ENCODE measurements at places on chromosomes 16 and 17.

DNA sequence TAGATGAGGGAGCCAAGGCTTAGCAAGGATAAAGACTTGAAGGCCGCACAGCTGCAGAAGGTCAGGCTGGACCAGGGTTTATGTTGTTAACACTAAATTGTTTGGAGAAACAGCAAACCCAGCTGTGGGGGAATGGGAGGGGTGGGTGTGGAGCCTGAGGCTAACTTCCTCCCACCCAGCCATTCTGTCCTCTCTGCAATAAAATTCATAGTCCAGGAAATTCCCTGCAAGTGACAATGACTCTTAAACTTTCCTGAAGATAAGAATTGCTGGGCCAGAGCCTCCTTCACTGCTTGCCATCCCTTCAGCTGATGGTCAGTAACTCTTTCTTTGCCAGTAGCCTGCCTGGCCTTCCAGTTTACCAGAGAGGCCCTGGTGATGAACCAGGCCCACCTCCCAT is 19.4 kb upstream of the ATP5MC1 start:
- DNase-seq: no peak

- DNase-seq: no peak
These were observed 59.6 kb downstream of the TNFRSF13B start for GRCh38 chr17:16912021-16912962.

DNA sequence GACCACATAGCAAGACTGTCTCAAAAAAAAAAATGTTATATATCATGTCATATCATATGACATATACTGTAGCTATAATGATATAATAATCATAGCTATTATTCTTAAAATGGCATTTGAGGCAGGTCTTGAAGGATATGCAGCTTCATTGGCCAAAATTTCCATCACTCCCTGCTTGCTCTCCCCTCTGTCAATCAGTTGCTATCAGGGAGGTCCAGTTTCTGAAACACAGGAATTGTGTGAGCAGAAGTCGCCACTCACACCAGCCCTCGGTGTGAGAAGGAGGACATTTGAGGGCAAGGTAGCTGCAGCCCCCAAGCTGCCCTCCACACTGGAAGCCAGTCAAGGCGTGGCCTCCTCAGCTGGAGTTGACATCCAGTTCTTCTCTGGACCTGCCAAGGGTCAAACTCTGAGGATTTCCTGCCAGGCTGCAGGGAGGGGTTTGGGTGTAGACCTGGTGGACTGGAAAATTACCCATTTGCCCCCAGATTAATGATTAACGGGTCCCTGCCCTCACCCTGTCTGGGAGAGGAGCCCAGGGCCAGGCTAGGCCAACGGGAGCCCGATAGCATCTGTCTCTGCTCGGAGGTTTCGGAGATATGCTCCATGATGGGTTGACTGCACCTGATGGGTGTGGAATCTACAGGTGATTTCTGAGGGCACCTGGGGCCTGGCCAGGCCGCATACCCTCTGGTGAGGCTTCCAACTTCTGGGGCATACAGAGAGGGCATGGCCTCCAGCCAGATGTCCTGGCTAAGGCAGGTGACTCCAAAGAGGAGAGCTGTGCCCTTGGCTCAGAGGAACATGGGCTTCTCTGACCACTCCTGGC is 18.8 kb downstream of the WNT9B start:
- no peak for DNase-seq

GRCh38 chr16:66639091-66639885 is 34.8 kb downstream of the CMTM3 start:
- DNase-seq: no peak

GRCh38 chr17:45020354-45021138 is 30.9 kb downstream of the DCAKD start:
- DNase-seq: no peak

DNA sequence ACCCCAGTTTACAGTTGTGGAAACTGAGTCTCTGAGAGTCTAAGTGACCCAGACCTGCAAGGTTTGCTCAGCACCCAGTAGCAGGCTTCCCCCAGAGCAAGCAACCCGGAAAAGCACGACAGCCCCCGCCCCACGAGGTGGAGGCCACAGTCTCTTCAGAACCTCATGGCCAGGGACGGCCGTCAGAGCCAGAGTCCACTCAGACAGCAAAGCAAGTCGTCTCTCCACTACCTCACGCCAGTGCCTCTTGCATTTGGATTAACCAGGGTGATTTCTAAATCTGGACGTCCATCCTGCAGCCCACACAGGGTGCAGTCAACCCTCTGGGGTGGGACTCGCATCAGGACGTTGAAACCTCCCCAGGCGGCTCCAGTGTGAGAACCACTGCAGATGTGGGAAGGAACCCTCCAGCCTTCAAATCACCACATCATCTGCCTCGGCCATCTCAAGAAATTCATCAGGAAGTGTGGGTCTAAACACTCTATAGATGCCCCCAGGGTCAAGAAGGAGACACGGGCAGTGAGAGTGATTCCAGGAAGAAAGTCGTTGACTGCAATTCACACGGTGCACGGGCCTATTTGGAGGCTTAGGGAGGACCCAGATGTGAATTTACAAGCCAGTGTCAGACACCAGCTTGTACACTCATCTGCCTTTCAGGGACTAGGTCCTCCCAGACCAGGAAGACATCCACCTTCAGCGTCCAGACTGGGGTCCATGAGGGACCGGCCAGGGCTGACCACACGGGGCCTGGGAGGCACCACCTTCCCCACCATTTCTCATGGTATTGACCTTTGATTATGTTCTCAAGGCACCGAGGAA is 20.2 kb upstream of the RBFOX3 start:
- no peak for DNase-seq

- peak; percentile 98 for DNase-seq
These were observed 4.2 kb downstream of the MNT start for GRCh38 chr17:2396568-2397246.

DNA sequence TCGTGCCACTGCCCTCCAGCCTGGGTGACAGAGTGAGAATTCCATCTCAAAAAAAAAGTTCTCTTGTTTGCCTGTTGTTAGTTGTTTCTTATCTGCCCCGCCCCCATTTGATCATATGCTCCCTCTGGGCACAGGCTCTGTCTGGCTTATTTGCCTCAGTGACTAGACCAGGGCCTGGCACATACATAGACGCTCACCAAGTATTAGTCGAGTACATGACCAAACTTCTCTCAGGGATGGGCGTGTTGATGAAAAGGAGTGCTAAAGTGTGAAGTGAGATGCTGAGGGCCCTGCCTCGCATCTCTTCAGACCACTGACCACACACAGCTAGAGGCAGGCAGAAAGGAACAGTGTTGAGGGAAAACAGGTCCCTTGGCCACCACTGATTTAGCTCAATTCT is 3.3 kb upstream of the HELZ start:
- DNase-seq: no peak

DNA sequence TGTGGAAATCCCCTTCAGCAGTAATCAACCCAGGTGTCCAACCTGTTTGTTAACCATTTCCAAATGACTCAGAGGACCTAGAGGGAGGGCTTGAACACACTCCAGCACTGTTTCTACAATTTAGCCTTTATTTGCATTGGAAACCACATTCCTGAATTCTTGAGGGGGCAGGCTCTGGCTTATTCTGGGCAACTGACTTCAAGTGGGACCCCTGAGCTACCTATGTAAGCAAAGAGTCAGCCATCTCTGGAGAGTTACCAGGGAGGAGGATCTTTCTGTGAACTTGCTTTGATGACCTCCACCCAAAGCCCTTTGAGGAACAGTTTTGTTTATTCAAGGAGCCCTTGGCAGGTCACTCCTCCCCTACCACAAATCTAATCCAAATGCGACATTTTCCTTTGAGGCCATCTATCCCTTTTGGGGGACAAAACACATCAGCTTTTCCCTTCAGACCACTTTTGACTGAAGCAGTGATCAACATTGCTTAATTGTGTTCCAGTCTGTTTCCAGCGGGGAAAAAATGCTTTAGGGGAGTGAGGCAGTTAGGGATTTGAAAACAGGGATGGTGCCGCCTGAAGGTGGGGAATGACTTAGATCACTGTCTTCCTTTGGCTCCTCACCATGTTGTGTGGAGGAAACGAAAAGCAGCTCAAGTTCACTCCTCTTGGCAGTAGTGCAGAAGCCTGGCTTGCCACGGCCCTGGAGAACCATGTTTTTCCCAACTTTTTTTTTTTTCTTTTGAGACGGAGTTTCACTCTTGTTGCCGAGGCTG is 46.2 kb downstream of the TUBD1 start:
- DNase-seq: no peak

DNA sequence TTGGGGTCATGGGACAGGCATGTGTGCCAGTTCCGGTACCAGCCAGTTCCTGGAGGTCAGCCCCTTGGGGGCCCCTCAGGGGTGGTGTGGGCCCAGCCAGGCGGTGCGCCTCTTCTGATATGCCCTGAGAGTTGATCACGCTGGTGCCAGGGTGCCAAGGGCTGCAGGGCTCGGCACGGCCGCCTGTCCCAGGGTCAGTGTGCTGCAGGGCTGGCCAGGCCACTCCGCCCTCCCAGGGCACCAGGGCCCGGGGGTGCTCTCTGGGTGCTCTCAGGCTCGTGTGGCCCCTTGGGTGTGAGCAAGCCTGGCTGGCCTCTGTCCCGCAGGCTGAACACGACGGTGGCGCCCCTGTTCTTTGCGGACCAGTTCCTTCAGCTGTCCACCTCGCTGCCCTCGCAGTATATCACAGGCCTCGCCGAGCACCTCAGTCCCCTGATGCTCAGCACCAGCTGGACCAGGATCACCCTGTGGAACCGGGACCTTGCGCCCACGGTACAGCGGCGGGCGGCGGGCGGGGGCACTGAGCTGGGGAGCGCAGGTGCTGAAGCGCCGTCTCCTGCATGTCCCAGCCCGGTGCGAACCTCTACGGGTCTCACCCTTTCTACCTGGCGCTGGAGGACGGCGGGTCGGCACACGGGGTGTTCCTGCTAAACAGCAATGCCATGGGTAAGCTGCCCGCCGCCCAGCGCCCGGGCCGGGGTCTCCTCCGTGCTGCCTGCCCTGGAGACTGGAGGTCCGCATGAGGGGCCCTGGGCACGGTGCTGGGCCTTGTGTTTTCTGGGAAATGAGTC is 6.0 kb downstream of the GAA start:
- no peak for DNase-seq

DNA sequence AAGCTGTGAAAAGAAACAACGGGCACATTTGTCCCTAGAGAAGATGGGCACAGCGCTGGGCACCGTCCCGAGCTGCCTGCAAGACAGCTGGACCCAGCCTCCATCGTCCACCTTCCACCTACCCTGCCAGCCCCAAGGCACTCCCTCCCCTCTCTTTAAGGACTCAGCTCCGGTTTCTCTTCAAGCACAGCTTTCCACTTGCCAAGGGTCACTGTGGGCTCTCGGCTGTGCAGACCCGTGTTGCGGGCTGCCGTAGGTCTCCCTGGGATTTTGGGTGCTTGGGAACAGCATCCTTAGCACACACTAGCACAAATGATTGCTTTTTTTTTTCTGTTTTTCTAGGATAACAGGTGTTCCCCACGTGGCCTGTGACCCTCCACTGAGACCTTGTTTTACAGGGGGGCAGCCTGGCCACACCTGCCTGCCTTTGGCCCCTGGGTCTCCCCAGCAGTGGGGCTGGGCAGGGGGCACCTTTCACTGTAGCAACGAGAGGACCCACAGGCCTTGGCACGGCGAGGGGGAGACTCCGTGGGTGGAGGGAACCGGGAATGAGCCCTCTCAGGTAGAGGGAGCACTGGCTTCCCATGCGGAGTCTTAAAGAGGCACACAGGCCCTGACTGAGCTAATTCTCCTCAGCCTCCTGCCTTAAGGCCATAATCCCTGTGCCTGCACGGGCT is 1.4 kb downstream of the CHMP6 start:
- no peak for DNase-seq

DNA sequence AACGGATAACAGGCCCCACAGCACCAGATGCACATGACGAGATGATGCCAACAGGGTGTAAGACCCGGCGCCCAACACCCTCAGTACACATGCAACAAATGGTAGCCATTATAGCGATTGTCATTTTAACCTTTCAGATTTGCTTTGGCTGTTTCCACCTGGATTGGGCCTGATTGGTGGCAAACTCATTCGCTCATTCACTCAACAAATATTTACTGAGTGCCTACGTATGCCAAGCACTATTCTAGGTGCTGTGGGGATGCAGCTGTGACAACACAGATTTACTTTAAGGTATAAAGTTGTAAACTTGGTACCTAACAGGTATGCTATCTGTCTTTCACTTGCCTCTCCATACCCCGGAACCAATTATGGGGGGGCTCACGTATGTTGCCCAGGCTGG is 66.8 kb downstream of the SRCIN1 start:
- DNase-seq: no peak

GRCh38 chr17:59858167-59858816 is 34.5 kb downstream of the TUBD1 start:
- peak; percentile 16 for DNase-seq

DNA sequence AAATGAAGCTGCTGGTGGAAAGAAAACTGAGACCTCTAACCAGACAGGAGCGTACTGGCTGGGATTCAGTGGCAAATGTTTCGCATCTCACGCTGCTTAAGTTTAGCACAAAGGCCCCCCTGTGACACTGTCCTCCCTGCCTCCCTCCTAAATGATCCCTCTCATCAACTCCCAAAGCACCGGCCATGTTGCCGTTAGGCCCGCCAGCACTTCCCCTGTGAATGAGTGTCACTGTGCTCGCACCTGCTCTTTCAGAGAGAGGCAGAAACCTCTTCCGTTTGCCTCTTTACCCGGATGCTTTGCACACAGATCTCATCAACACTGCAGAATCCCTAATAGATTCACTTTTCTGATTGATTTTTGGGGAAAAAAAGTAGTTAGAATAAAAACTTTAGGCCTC is 26.5 kb downstream of the MBTPS1 start:
- no peak for DNase-seq

DNA sequence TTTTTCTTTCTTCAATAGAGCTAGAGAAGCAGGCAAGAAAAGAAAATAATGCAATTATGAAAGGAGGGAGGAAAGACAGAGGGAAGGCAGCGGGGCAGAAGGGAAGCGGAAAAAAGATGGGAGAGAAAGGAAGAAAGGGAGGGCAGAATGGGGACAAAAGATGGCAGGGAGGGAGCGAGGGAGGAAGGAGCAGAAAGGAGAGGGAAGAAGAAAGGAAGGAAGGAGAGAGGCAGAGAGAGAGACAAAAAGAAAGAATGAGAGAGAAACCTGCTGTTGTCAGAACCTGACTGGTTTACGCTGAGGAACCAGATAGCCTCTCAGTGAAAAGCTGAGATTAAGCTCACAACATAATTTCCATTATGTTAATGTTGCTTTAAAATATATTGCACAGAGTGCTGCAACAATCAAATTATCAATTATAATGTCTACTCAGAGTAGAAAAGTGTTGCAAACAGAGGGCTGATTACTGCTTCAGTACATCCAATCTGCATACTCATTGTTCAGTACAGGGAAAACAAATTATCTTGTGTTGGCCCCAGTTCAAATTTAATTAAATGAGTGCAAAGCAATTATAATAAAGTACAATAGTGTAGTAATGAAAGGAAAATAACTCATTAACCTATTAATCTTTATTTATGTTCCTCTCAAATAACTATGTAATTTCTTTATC is 32.0 kb upstream of the TOX3 start:
- no peak for DNase-seq

GRCh38 chr17:42027961-42028790 is 8.3 kb downstream of the NKIRAS2 start:
- no peak for DNase-seq
